ENCODE measurements at places on chromosomes 6 and 20. TPM values are rescaled to one million over a fixed set of nuclear protein-coding genes. Genes with fewer than 3 reads are reported as not detected.

DNA sequence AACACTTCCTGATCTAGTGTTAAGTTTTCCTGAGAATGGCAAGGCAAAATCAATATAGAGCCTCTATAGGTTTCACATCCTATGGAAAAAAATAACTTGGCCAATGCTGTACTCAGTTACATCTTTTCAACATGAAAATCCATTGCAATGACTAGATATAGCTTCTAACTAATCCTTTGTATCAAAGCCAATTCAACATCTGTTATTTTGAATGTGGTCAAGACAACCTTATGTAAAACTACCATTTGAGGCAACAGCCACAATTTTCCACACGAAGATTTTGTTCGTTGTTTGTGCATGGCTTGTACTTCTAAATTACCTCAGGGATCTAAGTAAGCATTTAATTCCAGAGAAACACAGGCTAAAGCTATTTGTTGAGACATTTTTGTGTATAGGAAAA, 637.8 kb upstream of the EYS start:
- no peak for DNase-seq

DNA sequence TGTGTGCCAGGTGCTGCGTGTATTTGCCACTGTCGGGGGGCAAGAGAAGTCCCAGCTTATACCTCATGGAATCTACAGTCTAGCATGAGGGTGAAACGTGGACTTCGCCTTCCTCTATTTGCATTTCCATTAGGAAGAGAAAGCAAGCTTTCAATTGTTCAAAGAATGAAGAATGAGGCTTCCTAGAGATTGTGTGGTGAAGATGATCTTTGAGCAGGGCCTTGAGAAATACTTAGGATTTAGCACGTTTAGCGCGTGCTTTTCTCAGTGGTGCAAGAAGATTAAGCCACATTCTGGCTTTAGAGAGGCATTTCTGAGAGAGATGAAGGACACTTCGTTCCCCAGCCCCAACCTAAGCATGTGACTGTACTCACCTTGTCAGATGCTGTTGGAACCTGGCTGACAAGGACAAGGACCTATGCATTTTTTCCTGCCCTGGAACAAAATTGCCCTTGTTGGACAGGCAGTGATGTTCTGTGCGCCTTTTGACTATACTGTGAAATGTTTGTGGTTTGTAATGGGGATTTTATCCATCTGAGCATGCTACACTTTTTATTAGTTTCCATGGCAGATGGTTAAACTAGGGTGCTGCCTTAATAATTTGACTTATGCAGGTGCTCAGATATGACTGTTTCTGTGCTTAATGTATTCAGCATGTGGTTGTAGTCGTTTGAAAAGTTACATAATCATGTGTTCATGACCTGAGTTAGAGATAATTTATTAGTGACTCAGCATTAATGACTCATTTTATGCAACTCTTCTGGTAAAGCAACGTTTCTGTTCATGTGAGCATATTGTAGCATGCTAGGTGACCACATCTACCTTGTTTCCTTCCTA, 10.7 kb downstream of the TULP4 start:
- no peak for DNase-seq

Gene VSX1
- not detected for polyA plus RNA-seq

Gene SAPCD1
- 16.0 TPM for polyA plus RNA-seq

Gene FABP7
- 0.20 TPM for polyA plus RNA-seq

DNA sequence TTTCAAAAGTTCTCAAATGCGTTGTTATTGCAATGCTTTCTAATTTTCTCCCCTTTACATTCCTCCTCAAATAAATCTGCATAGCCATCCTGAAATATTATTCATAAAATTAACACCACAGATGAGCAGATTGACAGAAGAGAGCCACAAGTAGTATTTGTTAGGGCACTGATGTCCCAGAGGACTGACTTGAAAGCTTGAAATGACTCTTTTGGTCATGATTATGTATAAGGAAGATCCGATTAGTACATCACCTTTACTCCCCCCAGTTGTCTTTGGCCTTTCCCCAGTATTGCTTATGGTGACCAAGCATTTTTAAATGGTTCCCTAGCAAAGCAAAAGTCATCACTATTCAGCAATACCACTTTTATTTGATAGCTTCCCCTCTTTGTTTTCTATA, 187.6 kb downstream of the ADAT2 start:
- no peak for DNase-seq

DNA sequence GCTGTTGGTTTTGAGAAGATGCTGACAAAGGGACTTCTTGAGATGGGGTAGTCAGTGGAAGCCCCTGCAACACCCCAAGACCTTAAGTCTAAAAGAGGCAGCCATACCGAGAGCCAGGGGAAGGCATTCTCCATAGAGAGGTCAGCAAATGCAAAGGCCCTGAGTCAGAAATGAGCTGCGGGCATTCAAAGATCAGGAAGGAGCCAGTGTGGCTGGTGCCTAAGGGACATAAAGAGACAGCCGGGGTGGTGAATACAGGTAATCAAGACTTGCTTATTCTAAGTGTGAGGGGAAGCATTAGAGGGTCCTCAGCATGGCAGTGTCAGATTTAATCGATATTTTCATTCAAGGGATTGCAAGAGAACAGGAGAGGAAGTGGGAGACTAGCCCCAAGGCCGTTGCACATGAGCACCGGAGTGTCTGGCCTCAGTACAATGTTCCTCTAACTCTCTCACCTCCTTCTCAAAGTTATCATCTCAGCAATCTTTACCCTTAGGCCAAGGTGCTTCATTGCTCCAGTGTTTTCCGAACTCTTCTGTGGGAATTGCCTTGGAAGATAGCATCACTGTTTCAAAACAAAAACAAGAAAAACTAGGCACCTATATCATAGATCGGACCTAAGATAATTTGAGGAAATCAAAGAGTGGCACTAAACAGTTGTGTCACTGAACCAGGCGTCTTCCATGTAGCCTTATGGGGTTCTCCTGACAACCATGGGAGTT, 173.2 kb downstream of the DOK5 start:
- no peak for DNase-seq

GRCh38 chr6:41519745-41520699, 26.2 kb upstream of the FOXP4 start:
- no peak for DNase-seq

DNA sequence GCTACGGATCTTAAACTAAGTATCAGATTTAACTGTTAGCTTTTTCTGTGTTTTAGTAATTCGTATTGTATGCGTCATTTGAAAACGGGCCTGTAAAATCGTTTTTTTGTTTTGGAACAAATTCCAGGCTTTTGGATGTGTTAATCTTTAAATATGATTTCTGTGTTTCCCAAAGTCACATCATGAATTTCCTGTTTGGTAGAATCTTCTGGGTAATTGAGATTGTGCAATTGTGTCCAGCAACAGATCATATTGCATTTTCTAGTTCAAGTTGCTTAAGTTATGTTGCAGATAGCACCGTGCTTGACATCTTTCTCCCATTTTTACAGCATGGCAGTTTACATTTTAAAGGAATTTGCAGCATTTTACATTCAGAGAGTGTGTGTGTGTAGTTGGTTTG, 1.9 kb downstream of the MAPK14 start:
- no peak for DNase-seq

Gene TNF
- polyA plus RNA-seq = 0.17 TPM

DNA sequence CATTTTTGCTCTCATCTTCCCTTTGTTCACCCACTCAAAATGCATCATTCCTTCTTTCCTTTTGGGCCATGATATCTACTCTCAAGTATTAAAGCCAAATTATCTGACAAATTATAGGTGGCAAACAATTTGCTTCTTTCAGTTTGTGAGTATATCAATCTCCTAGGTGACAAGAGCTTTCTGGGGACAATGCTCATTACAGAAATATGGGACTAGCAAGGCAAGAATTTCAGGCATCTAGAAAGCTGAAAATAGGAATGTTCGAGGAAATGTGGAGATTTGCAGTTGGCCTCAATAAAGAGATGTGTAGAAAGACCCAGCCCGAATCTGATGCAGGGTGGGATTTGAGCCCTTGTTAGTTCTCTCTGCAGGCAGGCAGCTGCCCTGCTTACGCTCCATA, 71.8 kb downstream of the ALDH8A1 start:
- no peak for DNase-seq

DNA sequence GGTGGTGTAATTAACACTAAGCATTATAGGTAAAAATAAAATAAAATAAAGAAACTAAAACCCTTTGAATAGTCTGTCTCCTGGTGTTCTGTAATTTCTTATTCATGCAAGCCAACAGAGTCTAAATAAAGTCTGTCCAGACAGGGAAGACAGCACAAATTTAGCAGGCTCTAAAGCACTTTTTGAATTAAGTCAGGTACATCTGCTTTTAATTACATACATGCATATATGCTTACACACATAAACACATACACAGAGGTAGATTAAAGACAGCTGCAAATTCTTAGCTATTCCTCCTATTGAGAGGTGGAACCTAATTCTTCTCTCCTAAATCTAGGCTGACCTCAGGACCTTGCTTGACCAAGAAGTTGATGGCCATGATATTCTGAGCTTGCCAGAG, 262.5 kb downstream of the PKHD1 start:
- DNase-seq = no peak

DNA sequence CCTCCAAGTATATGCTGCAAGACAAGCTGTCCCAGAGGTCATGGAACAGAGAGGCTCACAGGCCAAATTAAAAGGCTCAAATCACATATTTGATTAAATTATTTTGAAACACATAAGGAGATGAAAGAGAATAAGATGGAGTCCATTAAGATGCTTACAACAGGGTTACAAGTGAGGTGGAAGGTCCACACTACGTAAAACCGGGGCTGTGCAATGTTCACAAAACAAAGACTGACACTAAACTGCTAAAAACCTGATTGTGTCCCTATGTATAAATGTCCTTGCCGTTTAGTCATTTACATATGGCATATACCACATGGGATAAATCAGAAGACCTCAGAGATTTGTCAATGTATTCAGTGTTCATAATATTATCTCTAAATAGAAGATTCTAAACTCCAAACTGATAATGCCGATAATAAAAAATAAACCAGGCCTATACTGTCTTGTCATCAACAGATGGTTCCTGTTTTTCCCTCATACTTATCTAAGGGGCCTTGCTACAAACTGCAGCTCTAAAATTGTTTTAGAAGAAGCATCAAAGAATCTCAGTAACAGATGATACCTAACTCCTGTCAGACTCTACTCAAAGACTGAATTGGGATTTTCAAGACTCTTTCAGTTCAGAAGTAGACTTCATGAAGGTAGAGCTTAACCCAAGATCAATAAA, 51.8 kb upstream of the RIPOR2 start:
- DNase-seq = no peak

Gene SOX18
- polyA plus RNA-seq = 4.5 TPM

DNA sequence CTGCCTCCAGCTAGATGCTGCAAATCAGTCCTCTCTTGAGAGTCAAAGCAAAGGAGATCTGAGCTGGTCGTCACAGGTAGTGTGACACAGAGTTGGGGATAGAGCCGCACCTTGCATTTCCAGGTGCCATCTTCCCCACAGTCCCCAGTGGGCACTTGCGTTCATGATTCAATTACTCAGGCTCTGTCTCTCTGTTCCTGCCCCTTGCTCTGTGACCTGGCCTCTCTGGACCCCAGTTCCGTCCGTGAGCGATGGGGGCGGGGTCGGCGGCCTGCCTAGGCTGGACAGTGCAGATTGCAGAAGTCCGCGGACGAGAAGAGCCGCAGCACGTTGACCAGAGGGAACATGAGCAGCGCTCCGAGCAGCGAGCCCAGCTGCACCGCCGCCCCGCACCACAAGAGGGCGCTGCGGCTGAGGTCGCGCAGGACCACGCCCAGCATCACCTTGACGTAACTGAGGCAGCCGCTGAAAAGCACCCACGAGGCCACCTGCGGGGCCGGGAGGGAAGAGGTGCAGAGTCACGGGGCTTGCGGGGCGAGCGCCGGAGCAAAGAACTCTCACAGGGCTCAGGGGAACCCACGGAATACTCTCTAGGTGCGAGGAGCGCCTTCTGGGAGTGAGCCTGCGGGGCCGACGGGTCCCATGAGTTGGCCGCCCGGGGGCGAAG, 7.4 kb downstream of the SLC52A3 start:
- no peak for DNase-seq

DNA sequence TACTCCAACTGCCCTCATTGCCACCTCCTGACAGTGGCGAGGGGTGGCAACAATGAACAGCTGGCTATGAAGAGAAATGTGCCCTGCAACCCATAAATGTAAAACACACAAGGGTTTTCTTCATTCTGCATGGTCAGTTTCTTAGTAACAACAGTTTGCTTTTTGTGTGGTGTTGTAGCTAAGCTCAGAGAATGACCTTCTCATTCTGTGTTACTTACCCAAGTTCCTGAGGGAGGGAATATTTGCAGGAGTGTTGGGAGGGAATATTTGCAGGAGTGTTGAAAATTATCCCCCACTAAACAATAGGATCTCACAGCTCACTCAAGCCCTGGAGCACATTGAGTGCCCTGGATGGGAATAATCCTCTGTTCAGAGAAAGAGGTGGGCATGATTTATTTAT, 456.4 kb upstream of the CDH4 start:
- no peak for DNase-seq

Gene CLPSL1
- polyA plus RNA-seq = 2.2 TPM

- DNase-seq = no peak
Observed at GRCh38 chr6:84062519-84063154, 29.1 kb downstream of the MRAP2 start.

Gene LINC00237
- not detected for polyA plus RNA-seq

- DNase-seq = no peak
Observed at GRCh38 chr20:62607366-62608217, 34.7 kb upstream of the SLCO4A1 start.

- DNase-seq = no peak
Observed at GRCh38 chr6:131049608-131050007, 13.4 kb downstream of the EPB41L2 start.

DNA sequence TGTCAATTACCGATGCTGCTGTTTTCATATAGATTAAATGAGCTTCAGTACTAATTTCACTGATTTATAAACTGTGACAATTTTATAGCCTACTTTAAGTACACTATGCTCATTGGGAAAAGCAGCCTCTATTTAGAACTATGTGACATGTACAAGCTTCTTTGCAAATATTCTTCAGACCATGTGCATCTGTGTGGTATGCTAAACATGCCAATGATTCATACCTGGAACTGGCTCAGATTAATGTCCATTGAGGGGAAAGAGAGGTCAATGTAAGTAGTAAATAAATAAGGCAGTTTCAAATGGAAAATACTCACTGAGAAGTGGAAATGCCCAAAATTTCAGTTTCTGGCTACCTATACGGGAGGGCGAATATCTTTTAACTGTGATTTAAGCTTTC, 777.7 kb downstream of the C6orf118 start:
- DNase-seq = no peak

DNA sequence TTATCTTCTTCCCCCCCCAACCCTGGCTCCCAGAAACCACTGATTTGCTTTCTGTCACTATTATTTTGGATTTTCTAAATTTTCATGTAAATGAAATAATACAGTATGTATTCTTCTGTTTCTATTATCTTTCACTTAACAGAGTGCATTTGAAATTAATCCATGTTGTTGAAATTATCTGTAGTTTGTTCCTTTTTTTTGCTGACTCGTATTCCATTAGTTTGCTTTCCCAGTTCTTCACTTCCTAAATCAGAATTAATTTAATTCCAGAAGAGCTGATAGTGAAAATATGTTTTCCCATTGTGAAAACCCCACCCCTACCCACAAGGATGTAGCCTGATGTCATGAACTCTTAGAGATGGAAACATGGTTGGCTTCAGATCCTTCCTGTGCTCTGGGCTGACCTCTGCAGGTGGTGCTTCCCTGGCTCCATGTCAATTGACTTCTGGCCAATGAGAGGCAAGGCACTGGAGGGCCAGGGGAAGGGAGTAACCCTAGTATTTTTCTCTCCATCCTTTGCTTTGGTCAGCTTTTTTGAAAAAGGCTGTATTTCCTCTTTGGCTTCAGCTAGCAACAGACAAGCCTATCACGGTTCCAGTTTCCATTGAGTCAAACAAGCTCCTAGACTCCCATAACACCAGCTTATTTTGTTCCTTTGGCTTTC, 244.4 kb upstream of the HSF2 start:
- DNase-seq = no peak

- DNase-seq = no peak
Observed at GRCh38 chr6:129342243-129342642, 367.7 kb downstream of the ARHGAP18 start.
